Fibroblast of skin of left quadriceps (primary cell): ENCODE measurements at places on chromosomes 13 and 19.

DNA sequence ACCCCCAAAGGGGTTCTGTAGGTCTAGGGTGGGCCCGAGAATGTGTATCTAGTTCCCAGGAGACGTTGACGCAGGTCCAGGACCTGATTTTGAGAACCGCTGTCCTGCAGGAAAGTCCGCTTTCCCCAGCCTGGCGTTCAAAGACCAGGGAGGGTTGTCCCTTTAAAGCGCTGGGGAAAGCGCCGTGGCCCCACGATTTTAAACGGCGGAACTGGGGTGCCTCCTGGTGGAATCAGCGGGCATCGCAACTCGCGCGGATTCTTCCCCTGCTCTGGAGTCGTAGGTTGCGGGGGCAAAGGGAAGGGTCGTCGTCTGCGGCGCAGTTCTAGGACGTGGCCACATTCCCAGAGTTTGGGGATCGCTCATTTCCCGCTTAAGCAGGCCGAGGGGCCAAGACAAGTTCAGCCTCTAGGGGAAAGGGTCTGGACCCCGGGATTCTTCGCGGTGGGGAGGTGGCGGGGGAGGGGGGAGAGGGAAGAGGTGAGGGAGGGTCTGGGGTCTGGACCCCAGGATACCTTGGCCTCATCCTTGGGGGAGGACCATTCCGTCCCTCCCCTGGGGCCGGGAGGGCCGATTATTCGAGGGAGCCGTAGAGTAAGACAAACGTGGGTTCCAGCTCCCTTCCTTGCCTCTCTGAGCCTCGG lies 7.7 kb downstream of the PNMA8B start:
- no peak for DNase-seq

DNA sequence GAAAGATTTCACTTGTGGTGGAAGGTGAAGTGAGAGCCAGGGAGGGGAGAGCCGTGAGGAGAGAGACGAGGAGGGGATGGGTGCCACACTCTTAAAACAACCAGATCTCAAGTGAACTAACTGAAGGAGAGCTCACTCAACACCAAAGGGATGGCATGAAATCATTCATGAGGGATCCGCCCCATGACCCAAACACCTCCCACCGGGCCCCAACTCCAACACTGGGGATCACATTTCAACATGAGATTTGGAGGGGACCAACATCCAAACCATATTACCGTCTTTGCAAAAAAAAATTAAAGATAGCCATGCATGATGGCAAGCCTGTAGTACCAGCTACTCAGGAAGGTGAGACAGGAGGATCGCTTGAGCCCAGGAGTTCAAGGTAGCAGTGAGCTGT lies 34.9 kb upstream of the POP4 start:
- DNase-seq = no peak

DNA sequence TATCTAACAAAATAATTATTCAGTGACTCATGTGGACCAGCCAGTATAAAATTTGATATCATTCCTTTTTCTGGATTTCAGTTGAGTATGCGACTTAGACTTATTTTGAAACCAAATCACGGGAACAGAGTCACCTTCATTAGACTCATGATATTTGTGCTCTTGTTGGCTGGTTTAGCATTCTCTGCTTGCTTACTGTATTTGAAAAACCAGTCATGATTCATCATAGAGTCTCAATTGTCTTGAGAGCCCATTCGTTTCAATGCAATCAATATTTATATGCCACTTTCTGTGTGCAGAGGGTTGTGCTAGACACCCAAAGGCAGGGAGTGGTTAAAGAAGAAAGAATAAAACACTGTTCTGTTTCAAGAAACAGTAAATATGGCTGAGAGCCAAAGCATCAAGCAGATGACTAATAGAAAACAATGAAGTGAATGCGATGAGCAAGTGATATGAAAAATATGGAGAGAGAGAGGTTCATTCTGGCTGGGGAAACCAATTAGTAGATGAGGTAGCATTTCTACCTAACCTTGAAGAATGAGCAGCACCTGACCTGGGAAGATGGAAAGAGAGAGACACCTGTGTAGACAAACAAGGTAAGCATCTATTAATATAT lies 99.6 kb upstream of the MBNL2 start:
- DNase-seq = peak; percentile 44

DNA sequence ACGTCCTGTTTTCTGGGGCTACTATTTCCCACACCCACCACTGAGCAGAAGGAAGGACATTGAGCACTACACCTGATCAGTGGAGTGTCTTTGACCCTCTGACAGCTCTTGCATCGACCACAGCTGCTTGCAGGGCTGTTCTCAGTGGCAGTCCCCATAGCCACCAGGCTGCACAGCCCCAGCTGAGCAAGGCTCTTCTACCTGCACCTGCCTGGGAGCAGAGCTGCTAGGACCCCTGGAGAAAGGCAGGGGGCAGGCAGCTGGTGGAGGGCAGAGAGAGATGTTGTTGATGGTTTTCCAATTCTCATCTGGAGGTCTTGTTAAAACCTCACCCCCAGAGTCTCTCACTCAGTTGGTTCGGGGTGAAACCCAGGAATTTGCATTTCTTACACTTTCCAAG lies 361.8 kb upstream of the ZNF507 start:
- no peak for DNase-seq

- no peak for DNase-seq
Observed at GRCh38 chr13:26390203-26390602, 136.3 kb downstream of the CDK8 start.
